ENCODE measurements at places on chromosomes 5 and 9.

DNA sequence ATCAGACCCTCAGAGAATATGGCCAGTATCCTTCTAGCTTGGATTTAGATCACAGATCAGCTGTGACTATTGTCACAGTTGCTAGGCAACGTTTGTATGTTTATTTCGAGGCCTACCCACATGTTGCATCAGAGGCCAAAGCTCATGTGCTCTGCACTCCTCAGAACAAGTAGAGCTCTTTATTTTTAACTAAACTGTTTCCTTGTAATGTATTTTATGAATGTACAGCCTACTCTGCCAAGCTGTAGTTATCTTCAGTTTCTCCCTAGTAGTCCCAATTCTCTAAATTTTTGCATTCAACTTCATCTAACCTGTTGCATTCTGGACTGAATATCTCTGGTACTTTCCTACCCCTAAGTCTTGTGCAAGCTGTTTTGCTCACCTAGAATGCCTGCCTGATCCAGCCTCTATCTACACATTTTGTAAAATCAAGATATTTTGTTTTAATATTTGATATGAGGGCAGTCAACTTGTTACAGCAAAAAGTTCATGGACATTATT lies 52.8 kb downstream of the CAST start:
- no peak for DNase-seq

DNA sequence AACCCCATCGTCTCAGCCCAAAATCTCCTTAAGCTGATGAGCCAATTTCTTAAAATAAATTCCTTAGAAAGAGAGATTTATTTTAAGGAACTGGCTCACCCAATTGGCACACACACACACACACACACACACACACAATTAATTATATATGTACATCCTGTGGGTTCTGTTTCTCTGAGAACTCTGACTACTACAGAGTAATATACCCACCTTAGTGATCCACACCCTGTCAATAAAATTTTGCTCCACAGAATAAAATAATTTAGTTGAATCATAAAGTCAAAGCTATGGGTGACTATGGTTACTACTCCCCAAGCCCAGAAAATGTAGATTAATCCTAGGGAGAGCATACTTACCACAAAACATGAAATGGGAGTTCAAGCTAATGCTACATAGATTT lies 131.0 kb downstream of the DMAC1 start:
- DNase-seq, result no peak

- no peak for DNase-seq
Measured at GRCh38 chr5:43631182-43631910, 28.4 kb downstream of the NNT start.

GRCh38 chr9:112542593-112543292 lies 56.1 kb downstream of the KIAA1958 start:
- DNase-seq, result no peak

- peak; percentile 66 for DNase-seq
Measured at GRCh38 chr5:132473019-132473531, 17.5 kb downstream of the IRF1 start.

DNA sequence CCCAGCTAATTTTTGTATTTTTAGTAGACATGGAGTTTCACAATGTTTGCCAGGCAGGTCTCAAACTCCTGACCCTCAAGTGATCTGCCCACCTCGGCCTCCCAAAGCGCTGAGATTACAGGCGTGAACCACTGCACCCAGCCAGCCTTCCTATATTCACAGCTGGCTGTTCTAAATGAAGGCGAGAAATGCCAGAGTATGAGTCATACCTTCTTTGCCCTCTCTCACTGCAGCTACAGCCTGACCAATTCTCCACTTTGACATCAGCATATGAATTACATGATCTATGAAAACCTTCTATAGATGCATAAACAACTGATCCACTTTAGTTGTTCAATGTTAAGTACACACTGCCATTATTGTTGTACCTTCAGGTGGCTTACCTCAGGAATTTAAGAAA lies 14.5 kb downstream of the APTX start:
- no peak for DNase-seq

DNA sequence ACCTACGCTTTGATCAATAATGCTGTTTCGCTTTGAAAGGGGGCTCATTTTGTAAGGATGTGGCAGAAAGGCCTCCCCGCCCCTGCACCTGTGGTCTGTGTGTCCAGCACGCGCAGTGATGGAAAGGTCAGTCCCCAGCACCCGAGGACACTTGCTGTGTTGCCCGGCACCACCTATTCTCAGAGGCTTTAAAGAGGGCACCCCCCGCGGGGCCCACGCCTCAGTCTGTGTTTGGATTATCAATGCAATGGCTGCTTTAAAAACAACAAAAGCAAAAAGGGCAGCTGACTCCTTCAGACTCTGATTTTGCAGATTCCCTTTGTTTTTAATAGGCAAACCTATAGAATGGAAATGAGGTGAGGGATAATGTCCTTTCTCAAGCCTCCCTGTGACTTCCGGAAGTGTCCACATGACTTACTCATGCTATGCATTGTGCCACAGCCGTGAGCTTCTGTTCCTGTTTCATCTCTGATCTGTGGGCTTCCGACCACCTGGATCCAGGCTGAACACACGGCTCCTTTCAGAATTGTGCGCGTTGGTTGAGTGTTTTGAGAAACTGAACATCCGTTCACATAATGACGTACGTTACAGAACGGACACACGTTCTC lies 416.2 kb downstream of the IRX2 start:
- no peak for DNase-seq

- no peak for DNase-seq
Measured at GRCh38 chr9:38431116-38431515, 6.9 kb upstream of the IGFBPL1 start.

GRCh38 chr9:135724186-135724787 lies 22.3 kb downstream of the KCNT1 start:
- DNase-seq, result no peak

GRCh38 chr5:368183-369084 lies 46.9 kb downstream of the AHRR start:
- no peak for DNase-seq

- no peak for DNase-seq
Measured at GRCh38 chr5:51684794-51685355, 301.6 kb downstream of the ISL1 start.

DNA sequence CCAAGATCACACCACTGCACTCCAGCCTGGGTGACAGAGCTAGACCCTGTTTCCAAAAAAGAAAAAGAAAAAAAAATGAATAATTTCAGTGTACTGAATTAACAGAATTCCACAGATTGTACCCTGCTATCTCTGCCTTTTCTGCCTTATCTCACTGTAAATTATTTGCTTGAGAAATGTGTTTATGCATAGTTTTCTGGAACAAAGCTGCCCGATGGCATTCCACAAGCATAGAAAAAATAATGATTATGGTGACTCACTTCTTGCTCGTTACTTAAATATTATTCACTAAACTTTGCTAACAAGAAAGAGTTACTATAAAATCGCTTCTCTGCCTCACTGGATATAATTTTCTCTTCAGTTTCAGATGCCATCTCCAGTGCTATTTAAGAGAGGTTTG lies 88.7 kb upstream of the FAM169A start:
- no peak for DNase-seq

DNA sequence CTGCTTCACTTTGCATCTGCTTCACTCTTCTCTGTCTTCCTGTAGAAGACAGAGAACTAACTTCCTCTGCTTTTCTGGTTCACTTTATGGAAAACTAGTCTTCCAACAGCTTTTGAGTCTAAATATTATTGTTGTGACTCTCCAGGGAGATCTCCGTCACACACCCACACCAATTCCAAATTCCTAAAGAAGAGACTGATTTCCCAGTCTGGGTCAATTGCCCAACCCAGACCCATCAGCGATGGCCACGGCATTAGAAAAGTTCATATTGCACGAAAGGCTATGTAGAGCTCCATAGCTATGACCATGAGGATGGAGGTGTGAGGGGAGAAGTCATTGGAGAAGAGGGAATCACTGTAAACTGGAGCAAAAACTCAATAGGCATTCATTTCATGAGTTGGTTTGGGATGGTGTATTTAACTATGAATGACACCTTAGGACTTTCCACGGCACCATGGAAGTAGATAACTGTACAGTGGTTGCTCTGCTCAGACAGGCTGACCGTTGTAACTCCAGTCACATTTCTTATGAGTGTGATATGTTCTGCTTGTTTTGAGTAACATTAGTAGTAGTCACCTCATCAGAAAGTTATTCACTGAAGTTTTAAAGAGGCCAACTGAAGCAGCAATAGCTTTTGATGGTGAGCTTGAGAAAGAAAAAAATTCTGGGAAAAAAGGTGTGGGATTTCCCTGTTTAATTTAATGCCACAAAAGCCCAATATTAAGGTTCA lies 78.1 kb upstream of the MAMDC2 start:
- no peak for DNase-seq

- no peak for DNase-seq
Measured at GRCh38 chr9:77605449-77606220, 42.5 kb downstream of the GNA14 start.

Data from activated CD4-positive, CD25-positive, alpha-beta regulatory T cell (primary cell).